Activated T-helper 9 cell treated with anti-CD3 and anti-CD28 coated beads, Interleukin-2, amount 50 U/mL, for 16 hours (primary cell): ENCODE measurements at places on chromosomes 3 and 15.

DNA sequence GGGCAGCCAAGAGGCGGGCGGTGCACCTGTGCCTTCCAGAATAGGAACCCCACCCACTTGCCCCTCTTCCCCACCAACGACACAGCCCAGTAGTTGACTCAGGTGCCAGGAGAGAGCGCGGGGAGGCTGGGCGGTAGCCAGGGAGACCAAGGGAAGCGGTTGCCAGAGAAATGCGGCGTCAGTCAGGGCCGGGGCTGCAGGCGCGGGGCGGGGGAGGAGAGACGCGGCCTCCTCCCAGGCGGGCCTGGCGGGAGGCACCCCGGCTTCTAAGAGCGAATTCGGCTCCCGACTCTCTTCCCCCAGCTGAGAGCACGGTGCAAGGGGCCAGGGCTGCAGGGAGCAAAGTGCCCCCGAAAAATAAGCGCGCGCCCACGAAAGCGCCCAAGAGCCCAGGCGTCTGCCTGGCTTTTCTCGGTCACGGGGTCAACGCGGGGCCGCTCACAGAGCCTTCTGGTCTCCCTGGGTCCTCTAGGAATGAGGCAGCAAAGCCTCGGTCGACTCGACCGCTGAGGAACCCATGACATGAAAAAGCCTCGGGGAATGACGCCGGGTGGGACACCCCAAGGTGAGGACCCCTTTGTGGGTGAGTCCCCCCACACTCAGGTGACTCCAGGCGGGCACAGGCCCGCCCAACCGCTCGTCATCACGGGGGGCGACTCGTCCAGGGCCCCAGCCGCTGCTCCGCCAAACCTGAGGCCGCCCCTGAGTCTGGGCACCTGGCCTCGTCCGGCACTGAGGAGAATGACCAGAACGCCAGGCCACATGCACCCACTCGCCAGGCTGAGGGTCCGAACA is 716 bp downstream of the CPEB1 start:
- DNase-seq: no peak

GRCh38 chr3:66376568-66376967 is 124.3 kb downstream of the LRIG1 start:
- no peak for DNase-seq

DNA sequence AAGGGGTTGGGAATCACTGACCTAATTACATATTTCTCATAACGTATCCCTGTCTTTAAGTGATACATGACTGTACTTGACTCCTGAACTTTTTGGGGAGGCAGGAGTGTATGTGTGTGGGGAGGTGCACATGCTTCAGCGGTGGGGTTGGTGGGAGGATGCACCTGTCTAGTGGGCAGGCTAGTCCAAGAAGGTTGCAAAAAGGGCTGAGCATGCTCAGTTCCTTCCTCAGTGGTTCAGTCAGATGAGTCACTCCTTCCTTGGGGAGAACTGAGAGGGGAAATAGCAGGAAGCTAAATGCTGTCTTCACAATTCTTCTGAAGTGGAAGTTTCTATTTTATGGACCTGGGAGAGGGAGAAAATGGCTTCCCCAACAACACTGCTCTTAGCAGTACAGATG is 24.6 kb upstream of the AP4E1 start:
- no peak for DNase-seq

GRCh38 chr3:64251019-64251418 is 25.8 kb upstream of the PRICKLE2 start:
- no peak for DNase-seq

DNA sequence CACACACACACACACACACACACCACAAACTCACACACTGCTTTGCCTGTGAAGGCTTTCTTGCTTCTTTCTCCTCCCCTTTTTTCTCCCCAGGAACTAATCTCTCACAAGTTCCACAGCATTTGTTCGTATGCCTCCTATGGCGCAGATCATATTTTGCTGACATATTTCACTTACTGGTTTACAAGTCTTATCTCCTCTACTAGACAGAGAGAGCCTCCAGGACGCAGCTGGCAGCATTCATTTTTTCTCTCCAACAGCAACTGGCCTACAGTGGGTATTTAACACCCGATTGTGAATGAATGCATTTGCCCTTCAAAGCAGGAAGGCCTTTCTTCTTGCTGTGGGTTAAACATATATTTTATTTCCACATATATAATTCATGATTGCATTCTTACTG is 47.0 kb upstream of the DLG1 start:
- DNase-seq: no peak

- no peak for DNase-seq
Measured at GRCh38 chr3:14262212-14262611, 83.6 kb downstream of the LSM3 start.

DNA sequence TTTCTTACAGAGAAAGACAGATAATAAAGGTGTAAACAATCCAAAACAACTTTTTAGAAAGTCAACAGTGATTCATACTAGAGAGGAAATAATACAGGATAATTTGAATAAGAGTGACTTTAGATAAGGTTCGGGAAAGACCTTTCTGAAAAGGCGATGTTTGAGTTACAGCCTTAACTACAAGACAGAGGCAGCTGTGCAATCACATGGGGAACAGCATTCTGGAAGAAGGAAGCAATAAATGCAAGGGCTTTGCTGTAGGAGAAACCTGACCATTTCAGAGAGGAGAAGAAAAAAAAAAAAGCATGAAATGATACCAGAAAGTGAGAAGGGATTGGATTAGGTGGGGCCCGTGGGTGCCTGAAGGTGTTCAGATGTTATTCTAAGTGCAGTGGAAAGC is 200.6 kb upstream of the ATP11B start:
- no peak for DNase-seq
